T-helper 17 cell (primary cell): ENCODE measurements at places on chromosomes 12 and 14.

DNA sequence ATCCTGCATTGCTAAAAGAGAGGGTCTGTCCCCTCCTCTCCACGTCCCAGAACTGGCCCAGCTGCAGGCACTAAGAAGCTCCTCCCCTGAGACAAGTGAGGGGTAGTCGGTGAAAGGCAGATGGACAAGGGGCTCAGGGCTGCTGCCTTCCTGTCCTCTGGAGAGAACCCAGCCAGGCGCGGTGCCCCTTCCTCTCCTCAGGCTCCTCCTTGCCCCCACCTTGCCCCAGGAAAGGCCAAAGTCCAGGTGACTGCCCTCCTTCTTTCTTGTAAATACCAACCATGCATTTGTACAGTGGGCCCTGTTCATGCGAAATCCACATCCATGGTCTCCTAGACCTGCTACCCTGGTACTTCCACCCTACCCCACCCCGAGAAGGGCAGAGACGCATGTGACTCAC is 9.7 kb downstream of the PPP1R1A start:
- no peak for DNase-seq

- DNase-seq: no peak
Observed at GRCh38 chr14:72826039-72826438, 67.9 kb downstream of the DPF3 start.

GRCh38 chr12:24996102-24996797 is 47.3 kb upstream of the BCAT1 start:
- no peak for DNase-seq

DNA sequence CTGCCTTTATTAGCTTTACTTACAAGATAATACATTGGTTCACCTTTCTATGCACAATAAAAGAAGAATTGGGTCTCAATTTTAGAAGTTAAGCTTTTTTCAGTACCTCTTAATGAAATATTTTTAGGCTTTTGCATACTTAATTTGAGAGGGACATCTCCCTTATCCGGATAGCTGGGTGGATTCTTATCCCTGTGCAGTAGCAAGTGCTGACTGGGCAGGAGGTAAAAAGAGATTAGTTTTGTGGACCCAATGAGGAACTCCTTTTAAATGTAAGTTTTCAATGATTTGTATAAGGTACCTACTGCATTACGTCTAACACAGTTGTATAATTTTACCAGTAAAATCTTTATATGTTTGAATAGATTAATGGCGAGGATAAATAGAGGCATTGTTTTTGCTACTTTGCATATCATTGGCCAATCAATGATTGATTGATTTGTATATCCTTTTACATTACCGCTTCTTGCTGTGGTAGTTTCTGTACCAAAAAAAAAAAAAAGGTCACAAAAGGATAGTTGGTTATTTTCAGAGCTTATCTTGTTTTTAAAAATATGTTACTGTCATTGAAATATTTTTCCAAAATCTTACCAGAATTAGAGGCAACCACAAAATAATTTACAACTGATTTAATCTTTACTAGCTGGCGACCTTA is 2.2 kb downstream of the CPSF6 start:
- DNase-seq: no peak

DNA sequence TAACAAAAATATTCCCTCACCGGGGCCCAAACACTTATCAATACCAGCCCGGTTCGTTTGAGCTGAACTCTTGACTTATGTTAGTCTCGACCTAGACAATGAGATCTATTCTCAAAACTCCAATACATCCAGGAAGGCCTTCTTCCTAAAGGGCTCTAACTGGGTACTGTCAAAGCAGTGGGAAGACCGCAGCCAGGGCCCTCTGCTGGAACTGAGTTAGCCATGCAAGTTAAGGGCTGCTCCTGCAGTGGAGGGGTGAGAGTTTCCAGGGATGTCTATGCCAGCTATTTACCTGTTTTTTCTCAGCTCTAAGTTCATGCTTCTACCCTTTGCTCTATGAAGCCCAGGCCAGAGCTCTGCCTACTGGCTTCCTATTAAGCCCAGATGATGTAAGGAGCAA is 348.8 kb downstream of the GXYLT1 start:
- DNase-seq: no peak

- no peak for DNase-seq
Observed at GRCh38 chr12:93938931-93939330, 209.4 kb upstream of the PLXNC1 start.

GRCh38 chr12:53659011-53659551 is 16.8 kb downstream of the ATP5MC2 start:
- no peak for DNase-seq

DNA sequence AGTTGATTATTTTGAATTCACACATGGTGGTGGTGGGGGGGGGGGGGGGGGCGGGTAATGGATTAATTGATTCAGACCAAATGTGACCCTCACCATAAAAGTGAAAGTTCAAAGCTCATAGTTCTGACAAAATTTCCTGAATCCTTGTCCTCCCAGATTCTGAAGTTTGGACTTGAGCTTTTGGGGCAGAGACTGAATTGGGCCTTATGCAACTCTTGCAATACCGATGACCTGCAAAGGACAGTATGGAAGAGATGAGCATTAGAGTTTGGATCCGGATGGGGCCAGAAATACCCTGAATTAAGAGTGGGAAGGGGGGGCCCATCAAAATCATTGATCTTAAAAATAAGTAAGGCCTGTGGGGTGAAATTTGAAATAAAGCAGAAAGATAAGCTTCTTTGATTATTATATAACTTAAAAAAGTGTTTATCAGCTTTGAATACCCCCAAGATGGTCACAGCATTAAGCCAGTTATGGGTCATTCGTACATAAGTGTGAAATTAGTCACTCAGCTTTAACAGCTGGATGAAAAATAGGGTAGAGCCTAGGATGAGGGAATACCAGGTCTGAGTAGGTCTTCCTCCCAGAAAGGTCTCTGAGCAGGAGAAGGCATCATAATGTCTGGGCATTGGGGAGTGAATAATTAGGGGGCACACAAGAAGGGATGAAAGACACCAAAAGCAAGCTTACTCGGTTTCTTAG is 2.1 kb upstream of the PYGL start:
- no peak for DNase-seq

DNA sequence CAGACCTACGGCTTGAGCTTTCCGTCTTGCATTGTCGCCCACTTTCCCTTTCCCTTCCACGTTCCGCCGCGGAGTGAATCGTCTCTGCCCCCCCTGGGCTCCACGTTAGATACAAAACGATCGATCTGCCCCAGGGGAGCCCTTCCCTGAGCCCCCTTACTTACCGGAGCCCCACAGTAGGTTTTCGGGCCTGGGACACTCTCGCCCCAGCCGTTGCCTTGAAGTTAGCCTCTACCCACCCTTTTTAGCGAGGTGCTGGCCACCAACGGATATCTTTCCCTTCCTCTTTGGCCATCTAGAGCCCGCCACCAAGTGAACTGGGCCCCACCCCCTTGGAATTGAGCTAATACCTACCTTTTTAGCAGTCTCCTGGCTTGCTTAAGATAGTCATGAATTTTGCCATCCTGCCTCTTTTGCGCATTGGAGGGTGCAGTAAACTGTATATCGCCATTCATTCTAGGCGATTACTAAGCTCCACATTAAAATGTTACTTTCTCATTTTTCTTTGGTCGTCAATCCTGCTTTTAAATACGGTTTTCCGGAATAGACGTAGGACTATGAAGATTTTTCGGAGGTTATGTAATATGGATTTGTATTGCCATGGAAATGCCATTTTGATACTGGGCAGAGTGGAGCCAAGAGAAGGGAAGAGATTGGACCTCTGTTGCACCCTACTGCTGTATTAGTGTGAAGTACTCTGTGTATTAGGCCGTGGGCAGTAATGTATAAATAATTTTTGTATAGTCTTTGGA is 764 bp downstream of the RBM25 start:
- DNase-seq: no peak

GRCh38 chr12:59675461-59675860 is 79.6 kb downstream of the SLC16A7 start:
- DNase-seq: no peak

DNA sequence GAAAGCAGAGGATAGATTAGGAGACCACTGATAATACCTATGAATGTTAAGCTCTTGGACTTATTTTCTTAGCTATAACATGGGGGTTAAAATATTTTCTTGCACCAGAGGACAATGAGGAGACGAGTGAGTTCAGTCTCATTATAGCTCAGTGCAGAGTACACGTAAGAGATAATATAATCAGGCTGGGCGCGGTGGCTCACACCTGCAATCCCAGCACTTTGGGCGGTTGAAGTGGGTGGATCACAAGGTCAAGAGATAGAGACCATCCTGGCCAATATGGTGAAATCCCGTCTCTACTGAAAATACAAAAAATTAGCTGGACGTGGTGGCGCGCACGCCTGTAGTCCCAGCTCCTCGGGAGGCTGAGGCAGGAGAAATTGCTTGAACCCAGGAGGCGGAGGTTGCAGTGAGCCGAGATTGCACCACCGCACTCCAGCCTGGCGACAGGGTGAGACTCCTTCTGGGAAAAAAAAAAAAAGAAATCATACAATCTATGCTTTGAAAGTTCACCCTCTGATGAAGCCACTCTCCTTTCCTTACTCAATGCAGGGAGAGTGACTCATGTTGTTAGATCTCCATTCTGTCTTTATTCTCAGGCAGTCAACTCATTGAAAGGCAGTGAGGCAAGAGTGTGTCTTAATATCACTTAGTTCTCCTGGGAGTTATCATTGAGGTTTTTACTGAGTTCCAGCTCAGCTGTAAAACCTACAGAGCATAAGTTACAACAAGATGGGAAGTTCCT is 134.2 kb downstream of the SYNE2 start:
- no peak for DNase-seq

GRCh38 chr12:49364989-49365388 is 2.3 kb upstream of the SPATS2 start:
- DNase-seq: no peak

GRCh38 chr14:95505030-95505589 is 11.3 kb downstream of the SYNE3 start:
- DNase-seq: no peak
